T-helper 1 cell (primary cell): ENCODE measurements at places on chromosomes 16 and 17.

DNA sequence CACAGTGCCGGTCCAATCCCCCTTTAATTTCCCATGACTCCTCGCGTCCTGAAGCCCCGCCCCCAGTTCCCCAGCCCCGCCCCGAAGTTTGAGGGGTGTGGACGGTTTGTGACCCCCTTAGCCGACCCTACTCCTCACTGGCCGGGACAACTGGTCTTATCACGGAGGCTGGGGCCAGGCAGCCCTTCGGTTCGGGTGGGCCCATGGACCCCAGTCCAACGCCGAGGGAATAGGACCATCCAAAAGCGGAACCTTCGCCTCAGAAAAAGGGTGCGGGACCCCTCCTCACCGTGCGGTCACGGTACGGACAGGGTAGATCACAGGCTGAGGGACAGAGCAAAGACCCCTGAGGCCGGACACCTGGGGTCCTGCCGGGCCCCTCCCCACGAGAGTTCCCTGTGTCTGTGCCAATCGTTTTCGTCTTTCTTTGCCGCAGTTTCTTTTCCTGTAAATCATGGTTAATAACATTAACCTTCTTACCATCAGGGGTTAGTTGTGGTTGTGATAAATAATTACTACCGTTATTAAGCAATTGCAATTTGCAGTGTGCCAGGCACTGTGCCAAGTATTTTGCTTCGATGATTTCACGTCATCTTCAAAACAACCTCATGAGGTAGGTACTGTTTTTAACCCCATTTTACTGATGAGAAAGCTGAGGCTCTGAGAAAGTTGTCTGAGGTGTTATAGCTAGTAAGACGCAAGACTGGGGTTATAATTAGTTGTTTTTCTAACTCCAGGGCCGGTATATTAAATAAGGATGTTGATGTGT lies 543 bp downstream of the TMUB2 start:
- no peak for DNase-seq

- no peak for DNase-seq
These were observed 2.4 kb downstream of the TNRC6A start for GRCh38 chr16:24731722-24732419.

- DNase-seq, result no peak
These were observed 80.3 kb upstream of the LHX1 start for GRCh38 chr17:36856903-36857381.

DNA sequence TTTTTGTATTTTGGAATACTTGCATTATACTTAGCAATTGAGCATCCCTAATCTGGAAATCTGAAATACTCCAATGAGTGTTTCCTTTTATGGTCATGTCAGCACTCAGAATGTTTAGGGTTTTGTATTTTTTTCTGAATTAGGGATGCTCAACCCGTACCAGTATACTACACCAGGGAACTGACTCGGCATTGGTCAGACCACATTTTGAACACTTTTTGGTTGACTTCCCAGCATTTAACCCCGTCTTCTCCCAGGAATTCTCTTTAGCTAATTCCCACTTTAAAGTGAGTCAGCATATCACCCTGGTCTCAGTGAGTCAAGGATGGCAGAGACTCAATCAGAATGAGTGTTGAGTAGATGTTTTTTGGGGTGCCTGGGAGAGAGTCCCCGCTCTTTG lies 177.9 kb downstream of the SPECC1 start:
- DNase-seq, result no peak

DNA sequence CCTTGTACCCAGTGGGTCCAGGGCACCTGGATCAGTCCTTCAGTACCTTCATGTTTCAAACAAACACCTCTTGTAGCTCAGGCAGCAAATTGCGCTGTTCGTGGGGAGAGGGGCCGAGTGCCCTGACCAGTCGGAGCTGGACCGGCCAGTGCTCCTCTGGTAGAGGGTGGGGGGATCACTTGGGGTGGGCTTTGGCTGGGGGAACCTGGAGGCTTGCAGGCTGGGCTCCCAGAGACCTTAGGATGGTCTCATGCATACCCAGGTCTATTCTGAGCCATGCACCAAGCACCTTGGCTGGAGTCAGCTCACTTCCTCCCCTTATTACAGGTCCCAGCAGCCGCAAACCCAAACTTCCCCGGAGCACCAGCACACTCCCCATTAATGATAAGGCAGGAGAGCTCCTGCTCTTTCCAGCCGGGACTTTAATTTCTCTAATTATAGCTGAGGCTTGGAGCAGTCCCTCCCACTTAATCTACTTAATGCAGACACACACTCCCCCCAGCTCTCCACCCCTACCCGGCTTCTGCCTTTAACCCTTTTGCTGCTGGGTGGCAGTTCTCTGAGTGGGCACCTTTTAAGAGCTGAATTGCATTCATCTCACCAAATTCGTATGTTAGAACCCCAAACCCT lies 26.3 kb upstream of the MGAT5B start:
- DNase-seq, result no peak

- DNase-seq, result no peak
These were observed 58.9 kb downstream of the WWP2 start for GRCh38 chr16:69820926-69821541.

DNA sequence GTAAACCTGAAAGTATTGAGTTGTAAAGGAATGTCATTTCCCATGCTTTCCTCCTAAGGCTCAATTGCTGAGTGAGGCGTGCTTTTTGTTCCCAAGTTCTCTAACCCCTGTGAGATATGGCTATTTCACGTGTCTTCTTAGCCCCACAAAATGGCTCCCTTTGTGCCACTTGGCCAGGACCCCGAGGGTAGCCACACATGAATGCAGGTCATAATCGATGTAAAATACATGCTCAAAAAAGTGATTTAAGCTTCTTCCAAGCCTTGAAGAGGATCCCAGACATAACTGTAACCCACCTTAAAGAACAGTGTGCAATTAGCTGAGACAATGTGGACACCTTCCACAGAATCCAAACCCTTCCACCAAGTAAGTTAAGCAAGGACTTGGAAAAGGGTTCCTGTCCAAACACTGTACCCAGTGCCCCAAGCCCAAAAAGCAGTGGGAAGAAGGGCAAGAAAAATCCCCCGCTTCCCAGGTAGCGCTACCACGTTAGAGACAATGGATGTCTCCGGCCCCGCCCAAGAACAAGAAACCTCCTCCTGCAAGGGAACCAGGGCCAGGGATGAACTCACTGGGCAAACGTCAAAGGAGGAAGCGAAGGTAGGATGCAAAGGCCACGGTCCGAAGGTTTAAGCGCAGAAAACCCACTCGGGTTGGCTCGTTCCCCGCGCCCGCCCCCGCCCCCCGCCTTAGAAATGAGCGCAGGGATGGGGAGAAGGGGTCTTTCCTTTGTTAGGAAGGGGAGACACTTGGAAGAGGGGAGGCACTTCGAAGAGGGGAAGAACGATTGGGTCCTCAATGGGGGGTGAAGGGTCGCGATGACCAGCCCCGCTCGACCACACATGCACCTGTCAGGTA lies 1.2 kb downstream of the JPT1 start:
- DNase-seq, result peak; percentile 24

GRCh38 chr17:79617304-79617703 lies 6.5 kb upstream of the RBFOX3 start:
- DNase-seq, result no peak

DNA sequence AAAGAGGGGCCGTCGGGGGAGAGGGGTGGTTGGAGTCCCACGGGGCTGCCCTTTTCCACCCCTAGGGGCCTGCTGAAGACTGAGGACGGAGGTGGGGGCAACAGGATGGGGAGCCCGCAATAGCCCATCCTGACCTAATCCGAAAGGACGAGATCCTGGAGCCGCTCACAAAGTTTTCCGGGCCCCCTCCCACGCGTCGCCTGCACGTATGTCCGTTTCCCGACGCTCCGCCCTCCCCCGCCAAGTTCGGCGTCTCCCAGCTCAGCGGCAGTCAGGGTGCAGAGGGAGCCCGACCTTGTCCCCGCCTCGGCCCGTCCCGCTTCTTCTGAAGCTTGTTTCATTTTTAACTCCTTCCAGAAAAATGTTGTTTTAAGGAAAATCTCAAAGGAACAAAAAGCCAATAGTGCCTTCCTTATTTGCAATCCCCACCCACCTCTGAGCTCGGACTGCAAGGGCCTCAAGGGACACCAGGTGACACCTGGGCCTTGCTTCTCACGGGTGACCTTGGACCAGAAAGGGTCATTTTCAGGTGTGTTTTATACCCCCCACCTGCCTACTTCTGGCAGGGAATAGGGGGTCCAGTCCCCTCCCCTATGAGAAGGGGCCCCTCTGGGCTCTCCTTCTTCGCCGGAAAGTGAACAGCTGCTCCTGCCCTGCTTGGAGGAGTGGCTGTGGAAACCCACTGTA lies 3.4 kb upstream of the ZNF423 start:
- no peak for DNase-seq

DNA sequence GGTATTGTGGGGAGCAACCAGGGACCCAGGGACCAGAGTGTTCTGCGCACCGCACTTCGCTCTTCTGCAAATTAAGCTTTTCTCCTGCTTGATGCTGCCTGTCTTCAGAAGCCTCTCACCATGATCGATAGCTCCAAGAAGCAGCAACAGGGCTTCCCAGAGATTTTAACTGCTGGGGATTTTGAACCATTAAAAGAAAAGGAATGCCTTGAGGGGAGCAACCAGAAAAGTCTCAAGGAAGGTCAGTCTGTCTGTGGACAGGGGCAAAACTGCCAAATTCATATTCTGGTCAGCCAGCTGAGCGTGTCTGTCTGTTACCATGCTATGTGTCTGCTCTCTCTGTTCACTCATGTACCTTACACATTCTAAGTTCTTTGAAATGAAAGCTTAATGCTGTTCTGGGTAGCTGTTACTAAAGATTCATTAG lies 115.7 kb downstream of the MRTFB start:
- no peak for DNase-seq

- no peak for DNase-seq
These were observed 35.5 kb upstream of the PSMD7 start for GRCh38 chr16:74261068-74261467.

- no peak for DNase-seq
These were observed 15.3 kb downstream of the MEAK7 start for GRCh38 chr16:84489131-84489530.

- DNase-seq, result peak; percentile 65
These were observed 6.4 kb downstream of the THRA start for GRCh38 chr17:40068917-40069750.

- peak; percentile 65 for DNase-seq
These were observed 7.5 kb downstream of the BTBD17 start for GRCh38 chr17:74354123-74354522.
